ENCODE measurements at places on chromosomes 3 and 15.

DNA sequence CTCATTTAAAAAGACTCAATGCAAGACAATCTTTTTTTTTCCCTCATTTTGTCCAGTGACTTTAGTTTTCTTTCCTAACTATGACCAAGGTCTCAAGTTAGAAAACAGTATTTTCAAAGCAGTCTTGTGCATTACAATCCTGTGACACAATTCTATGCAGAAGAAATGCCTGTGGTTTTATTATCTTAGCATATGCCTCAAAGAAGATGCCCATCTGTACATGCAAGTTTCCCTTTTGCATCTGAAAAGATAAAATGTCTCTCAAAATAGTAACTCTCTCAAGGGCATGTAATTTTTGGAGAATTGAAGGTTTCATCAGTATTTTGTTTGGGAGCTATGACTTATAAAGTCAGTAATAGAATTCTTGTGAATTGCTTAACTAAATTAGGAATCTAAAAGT, 292.0 kb upstream of the SUCLG2 start:
- DNase-seq = no peak

- DNase-seq = no peak
These were observed 205.0 kb upstream of the MME start for GRCh38 chr3:154875142-154875541.

DNA sequence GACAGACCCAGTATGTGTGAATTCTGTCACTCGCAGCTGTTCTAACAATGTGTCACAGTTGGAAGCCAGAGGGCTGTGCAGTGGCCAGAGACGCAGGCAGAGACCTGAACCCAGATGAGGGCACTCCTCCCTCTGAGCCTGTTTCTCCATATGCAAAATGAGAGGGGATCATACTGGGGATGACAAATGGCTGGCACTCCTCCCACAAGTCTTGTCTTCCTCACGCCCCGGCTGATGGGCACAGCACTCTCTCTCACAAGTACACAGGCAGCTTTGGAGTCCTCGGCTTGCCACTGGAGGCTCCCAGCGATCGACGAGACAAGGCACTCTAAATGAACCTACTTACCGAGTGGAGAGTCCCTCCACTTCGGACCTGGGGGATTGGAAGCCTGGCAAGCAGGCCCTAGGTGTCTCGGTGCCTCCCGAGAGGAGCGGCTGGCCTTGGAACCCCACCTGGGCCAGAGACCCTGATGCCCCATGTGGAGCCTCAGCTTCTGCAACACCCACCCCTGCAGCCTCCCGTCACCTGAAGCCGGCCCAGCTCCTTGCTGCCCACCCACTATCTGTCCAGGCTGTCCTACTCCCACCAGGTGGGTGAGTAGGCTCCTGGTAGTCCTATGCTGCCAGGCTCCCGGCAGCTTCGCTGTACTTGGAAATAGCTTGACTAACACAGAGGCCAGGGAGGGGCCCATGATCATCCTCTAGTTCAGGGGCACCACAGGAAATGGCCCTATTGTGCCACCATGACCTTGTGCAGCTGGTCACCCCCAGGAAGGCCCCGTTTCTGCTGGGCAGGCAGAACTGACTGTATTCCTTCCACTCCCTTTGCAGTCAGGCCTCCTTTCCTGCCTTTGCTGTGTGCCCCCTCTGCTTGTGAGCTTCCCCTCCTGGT, 65.0 kb upstream of the IQSEC1 start:
- DNase-seq = no peak

- no peak for DNase-seq
These were observed 232.6 kb downstream of the GAP43 start for GRCh38 chr3:115855911-115856310.

DNA sequence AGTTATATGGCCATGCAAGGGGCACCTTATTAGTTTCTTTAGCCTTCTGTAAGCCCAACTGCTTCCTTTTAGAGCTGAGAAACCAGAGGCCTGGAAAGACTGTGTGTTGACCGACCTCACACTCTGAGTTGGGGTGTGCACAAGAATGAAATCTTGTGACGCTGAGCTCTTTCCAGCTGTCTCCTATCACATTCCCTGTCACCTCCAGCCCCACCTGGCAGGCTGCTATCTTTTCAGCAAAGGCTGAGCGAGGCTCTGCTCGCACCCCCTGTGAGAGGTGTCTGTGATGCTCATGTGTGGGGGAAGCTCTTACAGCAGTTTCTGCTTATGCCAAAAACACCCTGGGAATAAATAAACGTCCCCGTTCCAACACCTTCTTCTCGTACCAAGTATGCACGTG, 27.0 kb upstream of the LPP start:
- no peak for DNase-seq

DNA sequence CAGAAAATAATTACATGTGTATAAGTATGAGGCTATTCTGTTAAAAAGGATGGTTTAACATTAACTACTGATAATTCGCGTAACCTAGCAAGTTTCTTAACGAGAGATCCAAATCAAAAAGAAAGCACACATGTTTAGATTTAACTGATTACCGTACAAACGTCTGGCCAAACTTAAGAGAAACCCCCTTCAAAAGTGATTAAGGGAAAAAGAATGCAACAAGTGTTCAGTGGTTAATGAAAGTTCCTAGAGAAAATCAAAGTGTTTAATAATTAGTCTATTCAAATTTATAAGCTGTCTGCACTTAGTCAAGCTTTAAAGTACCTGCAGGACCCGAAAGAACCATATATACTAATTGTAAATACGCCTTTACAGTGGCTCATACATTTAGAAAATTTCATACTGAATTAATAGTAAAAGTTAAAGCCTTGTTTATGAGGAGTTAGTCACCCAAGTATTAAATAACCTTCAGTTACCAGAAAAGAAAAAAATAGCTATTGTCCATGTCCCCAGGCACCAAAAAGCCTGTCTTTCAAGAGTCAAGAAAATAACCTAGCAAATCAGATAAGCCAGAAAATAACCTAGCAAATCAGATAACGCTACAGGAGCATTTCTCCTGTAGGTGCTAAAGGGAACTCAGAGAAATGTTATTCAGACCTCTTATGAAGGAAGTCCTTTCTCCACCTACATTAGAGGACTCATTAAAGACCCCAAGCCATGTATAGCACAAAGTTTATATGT, 34.6 kb downstream of the ZNF589 start:
- DNase-seq = no peak

GRCh38 chr15:99476413-99477222, 89.2 kb upstream of the MEF2A start:
- DNase-seq = peak; percentile 73

- DNase-seq = no peak
These were observed 362.8 kb downstream of the CHST2 start for GRCh38 chr3:143482106-143483088.
